ENCODE measurements at places on chromosomes 16 and 17.
A peak's percentile ranks its signal among the peaks of the same experiment; 100 is the strongest.

DNA sequence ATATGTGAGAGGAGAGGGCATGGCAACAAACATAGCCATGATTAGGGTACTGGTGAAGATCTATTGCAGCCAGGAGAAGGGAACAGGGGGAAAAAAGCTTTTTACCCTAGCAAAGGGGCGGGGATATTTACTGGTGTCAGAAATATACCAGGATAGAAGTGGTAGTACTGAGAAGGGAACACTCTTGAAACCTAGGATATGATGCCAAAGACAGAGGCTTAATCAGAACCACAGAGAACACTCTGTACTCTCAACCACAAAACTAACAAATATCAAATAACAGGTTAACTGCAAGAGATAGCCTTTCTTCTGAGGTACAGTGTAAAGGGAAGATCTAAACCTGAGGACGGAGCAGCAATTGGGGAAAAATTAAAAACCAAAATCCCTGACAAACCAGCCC, 112.2 kb downstream of the KIF2B start:
- no peak for DNase-seq

DNA sequence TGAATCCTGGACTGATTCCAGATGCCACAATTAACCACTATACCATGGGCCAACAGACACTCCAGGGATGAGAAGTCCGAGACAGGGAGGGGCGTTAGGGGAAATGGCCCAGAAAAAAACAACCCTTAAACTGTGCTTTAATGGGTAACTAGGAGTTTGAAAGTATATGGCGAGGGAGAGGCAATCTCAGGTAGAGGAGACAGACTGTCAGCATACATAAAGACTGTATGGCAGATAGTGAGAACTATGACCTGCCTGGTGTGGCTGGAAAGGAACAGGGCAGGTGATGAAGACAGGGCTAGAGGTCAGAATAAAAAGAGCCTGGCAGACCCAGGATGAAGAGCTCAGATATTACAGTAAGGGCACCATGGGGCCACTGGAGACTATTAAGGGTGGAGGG, 8.1 kb downstream of the ZZEF1 start:
- DNase-seq, result no peak

- no peak for DNase-seq
These were observed at the start of gene PITPNM3 for GRCh38 chr17:6556121-6557039. PITPNM3 (minus strand) TSS chr17:6556555; CDS start chr17:6556406, 149 bp downstream.

DNA sequence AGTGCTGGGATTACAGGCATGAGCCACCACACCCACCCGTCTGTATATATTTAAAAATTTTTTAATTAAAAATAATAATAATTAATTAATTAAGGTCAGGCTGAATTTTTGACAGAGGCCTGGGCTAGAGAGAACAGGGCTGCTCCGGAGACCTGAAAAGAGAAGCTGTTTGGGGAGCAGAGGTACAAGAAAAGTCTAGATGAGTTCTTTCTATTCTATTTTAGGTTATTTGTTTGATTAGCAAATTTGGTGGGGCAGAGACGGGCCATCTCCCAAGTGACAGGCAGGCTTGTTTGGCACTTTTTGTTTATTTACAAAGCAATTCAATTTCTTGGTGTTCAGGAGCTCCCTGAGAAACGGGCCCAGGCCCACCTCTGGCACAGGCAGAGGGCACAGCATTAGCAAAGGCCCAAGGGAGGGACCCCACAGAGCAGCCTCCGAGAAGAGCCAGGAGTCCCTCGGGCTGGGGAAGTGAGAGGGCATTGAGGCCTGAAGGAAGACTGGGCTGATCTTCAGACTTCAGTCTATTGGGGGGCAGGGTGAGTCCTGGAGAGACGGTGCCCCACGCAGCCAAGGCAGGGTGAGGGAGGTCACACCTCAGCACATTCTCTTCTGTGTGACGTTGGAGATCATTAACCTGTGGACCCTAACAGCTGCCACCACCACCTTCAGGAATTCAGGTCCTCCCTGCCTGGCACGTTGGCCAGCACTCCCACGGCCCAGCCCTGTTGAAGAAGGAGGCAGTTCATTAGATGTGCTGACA, 10.8 kb upstream of the RIPOR1 start:
- DNase-seq, result no peak

DNA sequence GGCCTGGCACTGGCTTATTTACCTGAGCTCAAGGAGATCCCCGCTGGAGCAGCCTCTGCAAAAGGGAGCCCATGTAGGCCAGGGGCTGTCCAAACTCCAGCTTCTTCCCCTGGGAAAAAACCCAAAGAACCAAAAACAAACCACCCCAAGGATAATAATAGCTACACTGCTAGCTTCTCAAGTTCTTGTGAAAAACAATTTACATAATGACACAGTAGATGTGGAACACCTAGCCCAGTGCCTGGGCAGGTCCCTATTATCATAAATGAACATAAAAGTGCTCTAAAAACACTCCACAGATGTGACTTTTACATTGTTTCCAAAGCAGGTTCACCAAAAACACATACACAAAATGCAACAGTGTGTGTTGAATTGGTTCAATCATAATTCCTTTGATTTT, 27.3 kb downstream of the CENPV start:
- no peak for DNase-seq

GRCh38 chr16:89363621-89364393, 126.6 kb downstream of the ANKRD11 start:
- peak; percentile 54 for DNase-seq

GRCh38 chr17:38465391-38466345, 37.4 kb downstream of the ARHGAP23 start:
- no peak for DNase-seq

DNA sequence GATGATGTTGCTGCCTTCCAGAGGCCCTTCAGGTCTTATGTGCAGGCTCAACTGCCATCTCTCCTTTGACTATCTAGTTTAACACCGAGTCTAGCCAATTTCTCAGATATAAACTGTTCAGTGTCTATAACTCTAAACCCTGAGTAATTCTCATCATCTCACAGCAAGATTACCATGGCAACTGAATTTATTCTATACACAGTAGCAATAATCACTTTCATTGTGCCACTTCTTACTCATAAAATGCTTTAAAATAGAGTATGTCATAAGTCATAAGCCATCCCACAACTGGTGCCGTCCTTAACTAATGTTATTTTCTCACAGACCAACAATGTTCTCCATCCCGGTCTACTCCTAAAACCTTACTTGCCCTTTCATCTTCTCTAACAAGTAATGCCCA, 45.0 kb downstream of the SYNRG start:
- no peak for DNase-seq

- DNase-seq, result no peak
These were observed 93.0 kb downstream of the SEC14L1 start for GRCh38 chr17:77233635-77234334.

- no peak for DNase-seq
These were observed 53.3 kb upstream of the BCAR1 start for GRCh38 chr16:75304521-75305363.

DNA sequence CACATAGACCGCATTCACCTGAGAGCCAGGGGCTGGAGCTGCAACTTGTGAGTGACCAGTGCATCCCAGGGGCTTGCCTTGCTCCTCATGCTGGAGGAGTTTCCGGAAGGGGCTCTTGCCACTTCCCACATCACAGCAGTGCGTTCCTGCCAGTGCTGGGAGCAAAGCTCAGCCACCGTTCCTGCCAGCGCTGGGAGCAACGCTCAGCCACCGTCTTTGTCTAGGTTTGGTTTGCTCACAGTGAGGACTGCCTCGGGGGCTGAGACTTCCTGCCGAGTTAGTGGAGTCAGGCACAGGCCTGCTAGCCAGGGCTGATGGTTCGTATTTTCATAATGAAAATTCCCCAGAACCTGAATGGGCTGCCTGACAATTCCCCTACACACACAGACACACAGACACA, 5.4 kb upstream of the CHRNE start:
- DNase-seq, result no peak

DNA sequence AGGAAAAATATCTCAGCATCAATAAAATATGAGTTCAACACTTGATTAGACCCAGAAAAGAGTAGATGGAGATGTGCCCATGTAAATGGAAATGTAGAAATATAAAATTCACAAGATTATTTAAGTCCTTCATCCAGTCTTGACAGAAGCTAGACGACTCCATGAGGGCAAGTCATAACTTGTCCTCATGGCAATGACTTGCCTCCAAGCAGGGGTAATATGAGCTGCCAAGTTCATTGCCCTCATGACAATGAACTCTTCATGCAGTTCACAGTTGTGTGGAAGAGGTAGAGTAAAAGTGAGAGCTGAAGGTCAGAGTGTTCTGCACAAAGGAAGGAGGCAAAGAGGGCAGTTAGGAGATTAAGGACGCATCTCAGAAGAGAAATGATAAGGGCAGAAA, 22.3 kb downstream of the CDH11 start:
- DNase-seq, result no peak

- peak; percentile 11 for DNase-seq
These were observed 1.0 kb upstream of the RHOT1 start for GRCh38 chr17:32141258-32141657.

GRCh38 chr17:56810891-56811775, 22.6 kb downstream of the C17orf67 start:
- no peak for DNase-seq

DNA sequence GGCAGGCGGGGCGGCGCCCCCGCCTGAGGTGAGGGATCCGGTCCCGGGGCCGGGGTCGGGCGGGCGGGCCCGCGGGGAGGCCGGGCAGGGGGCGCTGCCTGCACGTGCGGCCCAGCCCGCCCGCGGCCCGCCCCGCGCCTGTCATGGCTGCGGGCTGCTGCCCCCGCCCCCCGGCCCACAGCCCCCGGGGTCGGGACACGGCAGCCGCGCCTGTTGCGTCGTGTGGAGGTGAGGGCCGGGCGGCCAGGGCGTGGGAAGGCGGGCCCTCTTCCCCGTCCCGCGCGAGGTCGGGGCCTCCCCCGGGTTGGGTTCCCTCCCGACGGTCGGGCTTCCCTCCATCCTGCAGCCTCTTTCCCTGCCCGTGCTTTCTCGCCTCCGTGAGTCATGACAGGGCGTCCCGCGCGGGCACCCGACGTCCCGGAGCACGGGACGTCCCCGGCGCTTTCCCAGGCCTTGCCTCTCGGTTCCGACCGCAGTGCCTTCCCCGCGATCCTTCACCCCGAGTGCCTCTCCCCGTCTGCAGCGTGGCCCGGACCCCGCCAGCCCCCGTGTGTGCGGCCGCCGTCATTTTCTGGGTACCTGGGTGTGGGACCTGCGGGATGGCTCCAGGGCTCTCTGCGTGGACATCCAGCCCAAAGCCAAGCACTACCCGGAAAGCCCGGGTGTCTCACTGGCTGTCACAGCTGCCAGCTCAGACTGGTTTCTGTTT, 76.7 kb downstream of the CHD9 start:
- peak; percentile 53 for DNase-seq

- no peak for DNase-seq
These were observed 78.3 kb upstream of the FOXF1 start for GRCh38 chr16:86432048-86432447.

GRCh38 chr17:53150101-53150698, 672.5 kb upstream of the KIF2B start:
- DNase-seq, result no peak

DNA sequence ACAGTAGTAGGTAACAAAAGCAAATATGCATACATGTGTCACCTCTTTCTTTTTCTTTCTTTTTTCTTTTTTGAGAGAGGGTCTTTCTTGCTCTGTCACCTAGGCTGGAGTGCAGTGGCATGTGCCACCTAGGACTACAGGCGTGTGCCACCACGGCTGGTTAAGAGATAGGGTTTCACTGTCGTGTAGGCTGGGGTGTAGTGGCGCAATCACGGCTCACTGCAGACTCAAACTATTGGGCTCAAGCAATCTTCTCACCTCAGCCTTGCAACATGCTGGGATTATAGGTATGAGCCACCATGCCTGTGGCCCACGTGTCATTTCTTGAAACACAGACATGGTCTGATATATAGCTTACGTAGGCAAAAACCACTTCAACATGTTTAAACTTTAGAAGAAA, 397.7 kb upstream of the PMFBP1 start:
- DNase-seq, result no peak

- no peak for DNase-seq
These were observed 14.2 kb downstream of the USP10 start for GRCh38 chr16:84714028-84714427.

- no peak for DNase-seq
These were observed 26.9 kb upstream of the FAM20A start for GRCh38 chr17:68627956-68628575.

GRCh38 chr17:79087428-79088143, 13.0 kb downstream of the ENGASE start:
- DNase-seq, result peak; percentile 75

DNA sequence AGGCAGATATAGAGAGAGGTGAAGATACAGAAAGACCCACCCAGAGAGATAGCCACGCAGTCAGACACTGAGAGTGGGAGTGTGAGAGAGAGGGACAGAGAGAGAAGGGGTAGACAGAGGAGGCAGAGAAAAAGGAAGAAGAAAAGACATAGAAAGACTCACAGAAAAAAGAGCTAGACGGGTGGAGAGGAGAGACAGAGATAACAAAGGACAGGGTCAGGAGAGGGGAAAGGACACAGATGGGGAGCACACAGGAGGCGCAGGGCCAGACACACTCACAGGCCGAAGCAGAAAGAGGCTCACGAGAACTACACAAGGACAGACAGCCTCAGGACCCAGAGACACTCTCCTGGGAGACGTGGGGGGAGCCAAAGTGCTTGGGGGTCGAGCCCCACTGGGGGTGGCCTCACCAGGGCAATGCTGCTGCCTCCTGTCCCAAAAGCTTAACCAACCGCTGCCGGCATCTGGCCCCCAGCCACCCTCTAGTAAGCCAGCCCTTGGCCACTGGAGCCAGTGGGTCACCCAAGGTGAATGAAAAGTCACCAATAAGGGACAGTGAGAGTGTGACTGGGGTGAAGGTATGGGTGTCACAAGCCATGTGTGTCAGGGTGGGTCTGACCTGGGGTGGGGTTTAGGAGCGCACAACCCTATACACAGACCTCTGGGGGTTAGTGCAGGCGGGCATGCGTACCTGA, 3.8 kb downstream of the ZNF385C start:
- DNase-seq, result no peak

GRCh38 chr17:44257815-44258760, 9.8 kb downstream of the SLC4A1 start:
- DNase-seq, result no peak

DNA sequence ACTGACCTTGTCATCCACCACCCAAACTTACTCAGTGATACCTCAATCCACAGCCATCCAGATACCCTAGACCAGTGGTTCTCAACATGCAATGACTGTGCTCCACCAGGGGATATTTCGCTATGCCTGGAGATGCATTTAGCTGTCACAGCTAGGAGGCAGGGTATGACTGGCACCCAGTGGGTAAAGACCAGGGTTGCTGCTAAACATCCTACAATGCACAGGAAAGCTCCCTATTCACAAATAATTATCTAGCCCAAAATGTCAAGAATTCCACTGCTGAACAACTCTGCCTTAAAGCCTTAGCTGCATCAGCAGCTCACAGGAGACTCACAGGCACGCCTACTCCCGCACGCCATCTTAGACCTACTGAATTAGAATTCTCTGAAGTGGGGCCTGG, 212.6 kb downstream of the GRIN2A start:
- no peak for DNase-seq

All from CD4-positive, alpha-beta T cell treated with Interleukin-12 subunit alpha and Interleukin-12 subunit beta, for 1 hour (primary cell).